ENCODE measurements at places on chromosomes 5 and 9. TPM values are rescaled to one million over a fixed set of nuclear protein-coding genes. Genes with fewer than 3 reads are reported as not detected.

The PCDHGA7 gene
- 0.08 TPM for total RNA-seq

The ADAMTS12 gene
- not detected for total RNA-seq

The APC gene
- 19.9 TPM for total RNA-seq

The SMIM15 gene
- total RNA-seq = 86.6 TPM

The RMRP gene
- 12,907 TPM for total RNA-seq

The COL15A1 gene
- total RNA-seq = 0.05 TPM

The RGS7BP gene
- total RNA-seq = not detected

The MCC gene
- 2.5 TPM for total RNA-seq

The CARD9 gene
- total RNA-seq = 2.4 TPM

The ALAD gene
- 17.9 TPM for total RNA-seq

The OTULINL gene
- total RNA-seq = 4.8 TPM

The GPR151 gene
- total RNA-seq = not detected

The CER1 gene
- not detected for total RNA-seq

The OR13C5 gene
- not detected for total RNA-seq

The RAD23B gene
- total RNA-seq = 168 TPM

- DNase-seq = no peak
Measured at GRCh38 chr9:114370251-114370967, 17.4 kb downstream of the AKNA start.

DNA sequence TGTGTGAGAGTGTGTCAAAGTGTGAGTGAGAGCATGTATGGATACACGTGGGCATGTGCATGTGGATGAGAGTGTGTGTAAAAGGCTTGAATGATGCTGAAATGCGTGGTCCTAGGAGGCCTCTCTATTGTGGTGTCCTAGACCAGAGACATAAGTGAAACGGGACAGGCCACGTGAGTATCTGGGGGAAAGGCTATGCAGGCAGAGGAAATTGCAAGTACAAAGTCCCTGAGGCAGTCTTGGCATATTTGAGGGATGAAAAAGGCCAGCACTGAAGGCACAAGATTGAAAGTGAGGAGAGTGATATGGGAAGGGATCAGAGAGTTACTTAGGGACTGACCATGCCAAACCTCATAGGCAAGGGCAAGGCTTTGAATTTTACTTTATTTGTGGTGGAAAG lies 67.2 kb upstream of the CCDC152 start:
- DNase-seq = no peak

- no peak for DNase-seq
Measured at GRCh38 chr5:115541611-115542010, 3.0 kb downstream of the FEM1C start.

DNA sequence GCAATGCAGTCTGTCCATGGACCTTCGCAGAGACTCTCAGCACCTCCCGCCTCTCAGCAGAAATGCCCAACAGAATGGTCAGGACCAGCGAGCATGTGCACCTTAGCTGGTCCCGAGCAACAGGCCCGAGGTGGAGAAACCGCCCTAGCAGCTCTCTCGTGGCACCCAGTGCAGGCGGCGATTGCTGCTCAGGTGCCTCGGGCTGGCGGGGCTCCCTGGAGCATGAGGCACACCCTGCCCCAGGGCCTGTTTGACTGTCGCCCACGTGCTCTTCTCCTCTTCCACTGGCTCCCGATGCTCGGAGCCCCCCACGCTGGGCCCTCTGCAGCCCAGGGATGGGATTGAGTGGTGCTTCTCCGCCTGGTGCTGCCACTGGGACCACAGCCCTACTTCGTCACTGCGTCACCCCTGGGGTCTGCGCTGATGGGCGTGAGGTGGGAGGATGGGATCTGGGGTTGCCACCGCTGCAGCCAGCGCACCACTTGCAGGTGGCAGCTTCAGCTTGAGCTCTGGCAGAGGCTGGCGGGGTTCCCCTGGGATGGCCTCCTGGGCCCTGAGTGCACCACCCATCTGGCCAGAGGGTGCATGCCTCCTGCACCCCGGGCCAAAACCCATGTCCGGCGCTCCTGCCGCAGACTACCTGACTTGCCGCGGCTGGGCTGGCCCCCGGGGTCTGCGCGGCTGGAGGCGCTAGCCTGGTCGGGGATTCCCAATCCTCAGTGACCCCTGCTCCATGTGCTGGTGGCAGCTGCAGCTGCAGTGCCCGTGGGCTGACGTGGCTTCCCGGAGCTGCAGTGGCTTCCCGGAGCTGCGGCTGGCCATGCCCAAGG lies 244.2 kb downstream of the FOXD4L6 start:
- DNase-seq = no peak

GRCh38 chr5:71492817-71493615 lies 37.6 kb downstream of the BDP1 start:
- DNase-seq = no peak

- DNase-seq = no peak
Measured at GRCh38 chr5:68504306-68504705, 288.8 kb downstream of the PIK3R1 start.

GRCh38 chr5:160605266-160605665 lies 183.6 kb downstream of the PTTG1 start:
- no peak for DNase-seq

- DNase-seq = no peak
Measured at GRCh38 chr9:123715258-123715657, 214.7 kb downstream of the DENND1A start.

- no peak for DNase-seq
Measured at GRCh38 chr5:111829701-111830100, 72.7 kb upstream of the NREP start.

DNA sequence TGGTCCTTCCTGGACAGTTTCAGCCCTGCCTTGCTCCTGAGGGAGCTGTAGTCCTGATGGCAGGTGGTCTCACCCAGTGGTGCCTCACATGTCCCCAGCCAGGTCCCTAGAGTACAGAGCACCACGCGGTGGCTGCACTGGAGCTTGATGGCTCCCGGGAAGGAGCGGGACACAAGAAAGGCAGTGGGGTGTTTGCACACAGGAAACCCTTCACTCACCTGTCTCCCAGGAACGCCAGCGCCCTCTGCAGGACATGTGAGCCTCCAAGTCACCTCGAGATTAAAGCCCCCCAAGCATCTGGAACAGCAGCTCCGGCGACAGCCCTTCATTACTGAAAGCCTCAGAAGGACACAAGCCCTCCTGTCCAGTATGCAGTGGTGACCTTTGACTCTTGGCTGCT lies 19.9 kb upstream of the TMEM250 start:
- DNase-seq = no peak

DNA sequence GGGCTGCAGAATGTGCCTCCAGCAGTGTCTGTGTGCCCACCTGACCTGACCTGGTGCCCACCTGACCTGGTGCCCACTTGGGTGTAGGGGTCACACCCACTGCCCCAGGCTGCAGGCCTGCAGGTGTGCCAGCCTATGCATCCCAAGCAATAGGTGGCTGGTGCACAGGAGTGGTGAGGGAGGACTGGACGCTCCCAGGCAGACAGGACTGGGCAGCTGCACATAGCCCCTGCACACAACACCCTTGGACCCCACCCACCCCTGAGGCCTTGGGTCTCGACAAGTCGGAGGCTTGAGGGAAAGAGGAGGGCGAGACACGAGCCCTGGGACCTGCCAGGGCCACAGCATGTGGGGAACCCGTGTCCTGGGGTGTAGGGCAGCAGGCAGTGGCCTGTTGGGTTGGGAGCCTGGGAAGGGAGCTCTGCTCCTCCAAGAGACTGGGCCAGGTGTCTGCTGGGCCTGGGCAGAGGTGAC lies 10.8 kb upstream of the NRARP start:
- DNase-seq = no peak

DNA sequence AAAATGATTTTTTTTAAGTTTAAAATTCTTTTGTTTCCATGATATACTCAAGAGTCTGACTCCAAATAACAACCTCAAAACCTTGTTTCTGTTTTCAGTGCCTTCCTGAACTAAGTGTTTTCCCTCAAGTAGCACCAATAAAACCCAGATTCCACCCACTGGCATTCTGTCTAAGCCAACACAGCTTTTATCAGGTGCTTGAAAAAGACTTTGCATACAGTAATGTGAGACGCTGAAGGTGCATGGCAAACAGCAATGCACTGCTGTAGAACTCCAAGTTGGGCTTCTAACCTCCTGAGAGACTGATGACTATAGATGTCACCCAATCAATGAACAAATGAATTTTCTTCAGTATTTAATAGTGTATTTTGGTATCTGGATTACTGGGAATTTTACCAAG lies 95.7 kb downstream of the NFIB start:
- DNase-seq = no peak

GRCh38 chr9:112868461-112868860 lies 22.2 kb downstream of the SLC46A2 start:
- no peak for DNase-seq

GRCh38 chr9:124222918-124223720 lies 34.6 kb upstream of the NEK6 start:
- no peak for DNase-seq

DNA sequence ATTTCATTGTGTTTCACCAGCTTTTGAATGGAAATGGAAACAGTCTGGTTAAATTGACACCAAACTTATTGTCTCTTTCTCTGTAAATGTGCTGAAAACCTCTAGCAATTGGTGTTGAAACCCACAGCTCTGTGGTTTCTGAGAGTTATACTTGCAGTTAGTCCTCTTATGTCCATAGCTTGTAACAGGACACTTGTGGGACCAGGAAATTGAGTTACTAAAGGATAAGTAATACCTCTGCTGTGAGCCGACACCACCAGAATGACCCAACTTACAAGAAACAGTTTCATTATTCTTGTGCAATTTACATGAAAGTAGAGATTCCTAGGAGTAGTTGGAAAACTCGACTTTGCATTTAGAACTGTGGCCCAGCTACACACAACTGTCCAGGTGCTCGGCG lies 191.5 kb downstream of the CFAP90 start:
- DNase-seq = no peak

GRCh38 chr5:11302663-11303062 lies 541.6 kb upstream of the DAP start:
- DNase-seq = no peak

- no peak for DNase-seq
Measured at GRCh38 chr9:125763394-125763801, 16.2 kb downstream of the PBX3 start.

GRCh38 chr9:38202336-38202938 lies 133.4 kb upstream of the SHB start:
- no peak for DNase-seq

- no peak for DNase-seq
Measured at GRCh38 chr5:125750861-125751186, 672.4 kb upstream of the GRAMD2B start.

DNA sequence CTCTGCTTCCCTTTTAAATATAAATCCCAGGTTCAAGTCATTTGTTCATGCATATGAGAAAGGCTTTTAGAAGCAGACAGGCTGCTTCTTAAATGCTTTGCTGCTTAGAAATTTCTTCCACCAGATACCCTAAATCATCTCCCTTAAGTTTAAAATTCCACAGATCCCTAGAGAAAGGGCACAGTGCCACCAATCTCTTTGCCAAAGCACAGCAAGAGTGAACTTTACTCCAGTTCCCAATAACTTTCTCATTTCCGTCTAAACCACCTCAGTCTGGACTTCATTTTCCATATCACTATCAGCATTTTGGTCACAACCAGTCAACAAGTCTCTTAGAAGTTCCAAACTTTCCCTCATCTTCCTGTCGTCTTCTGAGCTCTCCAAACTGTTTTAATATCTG lies 679.8 kb upstream of the FTMT start:
- DNase-seq = no peak

- no peak for DNase-seq
Measured at GRCh38 chr5:88503041-88503345, 234.3 kb upstream of the TMEM161B start.

GRCh38 chr5:3277590-3278196 lies 317.9 kb upstream of the IRX1 start:
- DNase-seq = no peak

- DNase-seq = no peak
Measured at GRCh38 chr5:139272471-139273321, 20.8 kb upstream of the MATR3 start.

DNA sequence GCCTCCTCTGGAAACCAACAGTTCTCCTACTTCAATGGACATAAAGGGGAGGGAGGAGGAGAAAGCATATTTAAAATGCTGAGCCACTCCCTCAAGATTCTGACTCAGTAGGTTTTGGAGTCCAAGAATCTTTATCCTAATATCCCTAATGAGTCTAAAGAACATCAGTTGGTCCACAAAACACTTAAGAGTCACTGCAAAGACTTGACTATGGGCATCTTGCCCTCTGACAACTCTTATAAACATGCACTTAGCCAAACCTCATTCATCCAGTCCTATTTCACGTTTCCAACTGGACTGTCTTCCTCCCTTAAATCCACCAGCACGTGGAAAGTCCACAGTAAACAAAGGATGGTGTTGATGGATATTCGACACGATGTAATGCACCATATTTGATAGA lies 172.5 kb downstream of the FAM114A2 start:
- DNase-seq = no peak

GRCh38 chr9:131667576-131667975 lies 72.3 kb downstream of the RAPGEF1 start:
- peak; percentile 63 for DNase-seq

- DNase-seq = no peak
Measured at GRCh38 chr9:91341258-91341746, 20.4 kb downstream of the AUH start.

- DNase-seq = no peak
Measured at GRCh38 chr9:137160054-137160425, 9.8 kb downstream of the LRRC26 start.

- DNase-seq = no peak
Measured at GRCh38 chr5:88667496-88668201, 215.3 kb downstream of the MEF2C start.

- DNase-seq = peak; percentile 71
Measured at GRCh38 chr9:130707225-130707976, 13.8 kb downstream of the EXOSC2 start.
